GOT3 (cell line): ENCODE measurements at places on chromosomes 12 and 14.

DNA sequence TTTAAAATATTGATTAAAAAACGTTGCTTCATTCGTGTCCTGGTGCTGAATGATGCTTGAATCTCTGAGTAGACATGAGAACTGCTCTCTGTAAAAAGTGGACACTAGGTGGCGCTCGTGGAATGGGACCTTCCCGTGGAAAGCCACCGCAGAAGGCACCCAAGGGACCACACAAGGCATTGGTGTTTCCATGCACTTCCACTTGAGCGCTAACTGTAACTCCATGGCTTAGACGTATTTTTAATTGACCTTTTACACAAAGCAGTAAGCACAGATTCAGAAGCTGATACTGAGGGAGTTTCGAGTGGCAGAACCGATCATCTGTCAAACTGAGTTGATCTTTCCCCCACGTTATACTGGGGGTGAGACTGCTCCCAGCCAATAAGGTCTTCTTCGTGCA lies 135.3 kb downstream of the PRKCH start:
- DNase-seq, result no peak

DNA sequence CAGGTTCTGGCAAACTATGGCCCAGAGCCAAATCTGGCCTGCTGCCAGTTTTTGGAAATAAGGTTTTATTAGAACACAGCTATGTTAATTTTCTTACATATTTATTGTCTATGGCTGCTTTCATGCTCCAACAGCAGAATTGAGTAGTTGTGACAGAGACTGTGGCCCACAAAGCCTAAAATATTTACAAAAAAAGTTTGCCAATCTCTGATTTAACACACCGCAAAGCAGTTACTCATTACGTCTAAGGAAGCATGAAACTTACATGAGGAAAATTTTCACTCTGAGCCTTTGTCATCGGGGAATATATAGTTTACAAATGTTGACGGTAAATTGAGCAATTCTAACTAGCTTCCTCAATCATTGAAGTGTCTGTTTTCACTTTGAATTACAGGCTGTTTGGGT lies 96.5 kb downstream of the UNC79 start:
- no peak for DNase-seq

- DNase-seq, result no peak
These were observed 82.1 kb downstream of the AVPR1A start for GRCh38 chr12:63068857-63069442.

DNA sequence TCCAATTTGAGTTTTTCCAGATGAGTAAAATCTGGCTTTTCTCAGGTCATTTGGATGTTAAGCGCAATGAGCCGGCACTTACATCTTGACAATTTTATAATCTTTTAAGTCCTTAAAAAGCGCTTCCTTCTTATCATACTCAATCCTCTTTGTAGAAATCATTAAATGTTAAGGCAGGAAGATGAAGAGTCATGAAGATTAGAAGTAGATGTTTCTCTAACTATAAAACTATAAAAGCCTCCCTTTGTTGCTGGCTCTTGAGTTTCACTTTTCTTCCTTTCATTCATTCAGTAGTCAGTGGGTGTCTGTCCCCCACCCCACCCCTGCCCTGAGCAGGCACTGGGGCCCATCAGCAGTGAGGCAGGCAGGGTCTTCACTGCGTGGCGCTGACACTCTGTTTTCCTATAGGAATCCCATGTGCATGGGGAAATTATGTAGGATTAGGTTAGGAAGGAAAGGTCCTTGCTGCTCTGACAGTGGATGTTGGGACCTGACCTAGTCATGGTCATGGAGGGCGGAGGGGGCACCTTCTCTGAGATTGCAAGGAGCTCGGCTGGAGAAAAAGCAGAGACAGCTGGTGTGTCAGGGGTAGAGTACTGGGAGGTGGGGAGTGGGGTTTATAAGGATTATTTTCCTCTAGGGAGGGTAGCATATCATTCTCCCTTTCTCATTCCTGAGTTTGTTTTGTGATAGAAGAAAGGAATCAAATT lies 65.8 kb downstream of the CCDC92 start:
- DNase-seq, result no peak

- DNase-seq, result no peak
These were observed 28.8 kb upstream of the RPLP0 start for GRCh38 chr12:120229487-120230325.

DNA sequence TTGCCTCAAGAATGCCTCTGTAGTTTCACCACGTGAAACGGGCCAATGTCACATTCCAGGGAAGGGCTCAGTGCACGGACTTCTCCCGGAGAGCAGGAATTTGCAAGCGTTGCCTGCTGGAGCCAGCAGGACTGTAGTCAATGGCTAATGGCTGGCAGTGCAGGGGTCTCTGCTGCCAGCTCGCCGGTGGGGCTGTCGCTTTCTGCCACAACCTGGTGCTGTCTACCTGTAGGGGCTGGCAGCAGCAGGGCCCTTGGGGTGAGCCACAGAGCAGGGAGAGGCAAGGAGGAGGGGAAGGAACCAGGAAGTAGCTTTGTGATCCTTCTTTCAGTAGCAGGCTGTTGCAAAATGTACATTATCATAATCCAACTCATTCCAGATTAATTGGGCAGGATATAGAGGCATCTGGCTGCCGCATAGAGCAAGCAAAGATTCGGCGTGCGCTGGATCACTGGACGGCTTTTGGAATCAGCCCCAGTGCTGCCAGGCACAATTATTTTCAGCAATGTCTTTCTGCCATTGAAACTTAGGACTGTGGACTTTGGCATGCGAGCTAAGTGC lies 114.1 kb downstream of the PAPOLA start:
- DNase-seq, result no peak

- no peak for DNase-seq
These were observed 1.4 kb downstream of the TRMT61A start for GRCh38 chr14:103530390-103530789.

DNA sequence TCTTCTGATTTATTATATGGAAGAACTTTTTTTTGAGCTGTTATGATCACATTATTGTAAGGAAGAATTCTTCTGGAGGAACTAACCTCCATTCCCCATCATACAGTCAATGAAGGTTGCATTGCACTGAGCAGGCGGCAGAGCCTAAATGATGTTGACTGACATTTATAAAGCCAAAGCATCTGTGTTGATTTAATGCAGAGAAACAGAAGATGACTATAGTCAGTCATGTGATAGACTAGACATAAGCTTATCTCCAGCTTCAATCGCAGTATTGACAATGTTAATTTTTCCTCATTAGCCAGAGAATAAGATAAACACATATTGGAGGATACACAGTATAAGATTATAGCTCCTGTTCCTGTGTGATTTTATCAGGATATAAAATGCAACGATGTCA lies 82.0 kb downstream of the PRICKLE1 start:
- DNase-seq, result no peak

DNA sequence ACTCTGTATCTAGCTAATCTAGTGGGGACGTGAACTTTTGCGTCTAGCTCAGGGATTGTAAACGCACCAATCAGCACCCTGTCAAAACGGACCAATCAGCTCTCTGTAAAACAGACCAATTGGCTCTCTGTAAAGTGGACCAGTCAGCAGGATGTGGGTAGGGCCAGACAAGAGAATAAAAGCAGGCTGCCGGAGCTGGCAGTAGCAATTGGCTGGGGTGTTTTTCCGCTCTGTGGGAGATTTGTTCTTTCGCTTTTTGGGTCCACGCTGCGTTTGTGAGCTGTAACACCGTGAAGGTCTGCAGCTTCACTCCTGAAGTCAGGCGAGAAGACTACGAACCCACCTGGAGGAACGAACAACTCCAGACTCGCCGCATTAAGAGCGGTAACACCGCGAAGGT lies 76.5 kb downstream of the SPRING1 start:
- no peak for DNase-seq

GRCh38 chr14:60125918-60126317 lies 34.2 kb downstream of the PCNX4 start:
- DNase-seq, result no peak

GRCh38 chr12:20105943-20106342 lies 262.4 kb upstream of the PDE3A start:
- no peak for DNase-seq

DNA sequence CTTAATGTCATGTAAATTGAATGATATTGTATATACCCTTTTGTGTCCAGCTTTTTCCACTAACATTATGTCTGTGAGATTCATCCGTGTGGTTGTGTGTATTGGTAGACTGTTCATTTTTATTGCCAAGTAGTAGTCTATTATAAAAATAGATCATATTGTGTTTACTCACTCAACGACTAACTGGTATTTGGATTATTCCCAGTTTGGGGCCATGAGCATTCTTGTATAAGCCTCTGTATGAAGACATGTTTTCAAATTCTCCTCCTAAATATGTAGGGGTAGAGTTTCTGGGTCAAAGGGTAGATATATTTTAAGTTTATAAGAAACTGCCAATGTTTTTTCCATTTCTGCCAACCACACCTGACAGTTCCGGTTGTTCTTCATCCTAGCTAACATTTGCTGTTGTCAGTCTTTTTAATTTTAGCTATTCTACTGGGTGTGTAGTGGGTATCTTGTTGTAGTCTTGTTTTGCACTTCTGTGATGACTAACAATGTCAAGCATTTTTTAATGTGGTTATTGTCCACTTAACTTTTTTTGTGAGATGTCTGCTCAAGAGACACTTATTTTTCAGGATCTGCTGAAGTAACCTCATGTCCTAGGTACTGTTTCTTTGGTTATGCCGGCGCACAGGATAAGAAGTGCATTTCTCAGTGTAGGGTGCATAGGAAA lies 93.2 kb downstream of the DACT1 start:
- DNase-seq, result no peak

DNA sequence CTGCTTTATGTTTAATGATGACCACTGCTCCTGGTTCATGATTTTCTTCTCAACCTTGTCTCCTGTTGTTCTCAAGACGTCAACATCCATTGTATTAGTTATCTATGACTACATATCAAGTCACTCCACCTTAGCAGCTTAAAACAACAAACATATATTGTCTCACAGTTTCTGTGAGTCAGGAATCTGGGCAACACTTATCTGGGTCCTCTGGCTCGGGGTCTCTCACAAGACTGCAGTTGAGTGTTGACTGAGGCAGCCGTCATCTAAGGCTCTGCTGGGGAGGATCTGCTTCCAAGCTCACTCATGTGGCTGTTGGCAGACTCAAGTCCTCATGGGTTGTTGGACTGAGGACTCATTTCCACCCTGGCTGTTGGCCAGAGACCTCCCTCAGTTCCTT lies 27.3 kb upstream of the FRS2 start:
- DNase-seq, result no peak

GRCh38 chr14:103315351-103315911 lies 18.6 kb upstream of the EIF5 start:
- no peak for DNase-seq

- no peak for DNase-seq
These were observed 130.4 kb downstream of the KCNH5 start for GRCh38 chr14:62914873-62915272.

DNA sequence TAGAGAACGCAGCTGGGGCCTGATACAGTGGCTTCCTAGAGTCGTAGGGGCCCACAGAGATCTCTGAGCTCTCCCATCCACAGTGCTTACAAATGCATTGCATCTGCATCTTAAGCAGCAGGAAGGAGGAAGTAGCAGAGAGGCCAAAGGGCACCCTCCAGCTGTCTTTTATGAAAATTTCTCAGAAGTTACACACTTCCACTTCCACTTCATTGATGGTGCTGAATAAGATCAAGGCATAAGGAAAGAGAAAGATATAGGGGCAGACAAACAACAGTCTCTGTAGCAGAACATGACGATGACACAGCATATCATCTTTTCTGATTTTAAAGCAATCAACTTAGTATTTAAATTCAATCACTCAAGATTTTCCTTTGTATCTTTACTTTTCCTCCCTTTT lies 51.6 kb upstream of the ABCC9 start:
- DNase-seq, result no peak

- no peak for DNase-seq
These were observed 618 bp downstream of the SEC23A start for GRCh38 chr14:39102265-39102968.

DNA sequence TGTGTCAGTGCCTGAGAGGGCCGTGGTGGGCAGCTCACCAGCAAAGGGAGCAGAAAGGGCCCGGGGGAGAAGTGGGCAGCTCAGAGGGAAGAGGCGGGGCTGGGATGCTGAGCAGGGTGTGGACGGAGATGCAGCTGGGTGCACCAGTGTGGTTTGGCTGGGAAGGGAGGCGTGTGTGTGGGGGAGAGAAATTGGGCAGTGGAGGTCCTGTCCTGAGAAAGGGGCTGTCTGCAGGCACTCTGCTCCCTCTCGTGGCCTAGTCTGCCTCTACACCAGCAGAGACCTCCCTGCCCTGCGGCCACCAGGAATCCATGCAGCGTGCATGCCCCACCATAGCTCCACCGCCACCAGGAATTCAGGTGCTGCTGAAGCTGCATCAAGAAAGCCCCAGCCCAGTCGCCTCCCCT lies 6.4 kb downstream of the TMEM121 start:
- no peak for DNase-seq

DNA sequence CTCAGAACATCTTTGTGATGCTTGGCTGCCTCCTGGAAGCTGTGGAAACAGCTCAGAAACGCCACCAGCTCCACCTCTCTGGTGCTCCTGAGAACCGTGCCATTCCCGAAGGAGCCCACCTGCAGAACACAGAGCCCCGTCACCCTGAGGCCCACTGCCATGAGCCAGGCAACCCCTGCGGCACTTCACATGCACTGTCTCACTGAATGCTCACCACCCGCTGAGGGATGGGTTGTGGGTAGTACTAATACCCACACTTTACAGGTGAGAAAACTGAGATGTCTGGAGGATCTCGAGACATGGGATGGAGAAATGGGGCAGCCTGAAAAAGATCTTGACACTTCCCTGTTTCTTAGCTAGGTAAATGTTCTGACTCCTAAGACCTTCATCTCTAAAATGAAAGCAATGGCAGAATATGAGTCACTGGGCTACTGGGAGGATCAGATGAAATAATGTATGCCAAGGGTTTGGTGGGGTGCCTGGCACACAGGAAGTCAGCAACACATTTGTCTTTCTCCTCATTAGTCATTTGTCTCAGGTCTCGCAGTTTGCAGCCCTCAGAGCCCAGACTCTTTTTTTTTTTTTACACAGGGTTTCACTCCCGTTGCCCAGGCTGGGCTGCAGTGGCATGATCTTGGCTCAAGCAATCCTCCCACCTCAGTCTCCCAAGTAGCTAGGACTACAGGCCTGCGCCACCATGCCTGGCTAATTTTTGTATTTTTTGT lies 5.3 kb downstream of the OASL start:
- DNase-seq, result peak; percentile 19

DNA sequence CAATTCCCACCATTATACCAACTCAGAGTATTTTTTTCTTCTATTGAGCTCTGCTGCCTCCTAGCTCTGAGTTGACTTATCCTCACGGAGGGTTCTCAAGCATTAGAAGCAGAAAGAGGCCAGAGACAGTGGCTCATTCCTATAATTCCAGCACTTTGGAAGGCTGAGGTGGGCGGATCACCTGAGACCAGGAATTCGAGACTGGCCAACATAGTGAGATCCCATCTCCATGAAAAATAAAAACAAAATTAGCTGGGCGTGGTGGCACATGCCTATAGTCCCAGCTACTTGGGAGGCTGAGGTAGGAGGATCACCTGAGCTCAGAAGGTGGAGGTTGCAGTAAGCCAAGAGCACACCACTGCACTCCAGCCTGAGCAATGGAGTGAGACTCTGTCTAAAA lies 21.0 kb downstream of the HPD start:
- DNase-seq, result no peak

- no peak for DNase-seq
These were observed 6.4 kb downstream of the AQP6 start for GRCh38 chr12:49979016-49979586.

- no peak for DNase-seq
These were observed 610 bp downstream of the VSIG10 start for GRCh38 chr12:118103201-118103600.
